ENCODE measurements at places on chromosomes 5 and 9. TPM values are rescaled to one million over a fixed set of nuclear protein-coding genes. Genes with fewer than 3 reads are reported as not detected.

GRCh38 chr9:93268551-93269314, 84.8 kb downstream of the WNK2 start:
- DNase-seq = no peak

DNA sequence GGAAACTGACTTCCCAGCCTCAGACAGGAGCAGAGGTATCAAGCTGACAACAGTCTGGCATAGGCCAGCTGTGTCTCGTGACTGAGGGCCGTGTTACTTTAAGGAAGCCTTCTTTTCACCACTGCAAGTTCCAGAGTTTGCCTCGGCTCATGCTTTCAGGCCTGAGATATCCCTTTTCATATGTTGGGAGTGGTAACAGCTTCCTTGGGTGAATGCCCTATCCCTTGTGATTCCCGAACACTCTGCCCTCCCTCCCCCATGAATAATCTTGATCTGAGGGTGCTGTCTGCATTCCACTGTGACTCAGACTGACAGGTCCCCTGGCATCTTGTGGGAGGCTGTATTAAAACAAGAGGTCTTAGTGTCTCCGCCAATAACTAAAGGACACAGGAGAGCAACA, 49.7 kb upstream of the ARL15 start:
- DNase-seq = no peak

DNA sequence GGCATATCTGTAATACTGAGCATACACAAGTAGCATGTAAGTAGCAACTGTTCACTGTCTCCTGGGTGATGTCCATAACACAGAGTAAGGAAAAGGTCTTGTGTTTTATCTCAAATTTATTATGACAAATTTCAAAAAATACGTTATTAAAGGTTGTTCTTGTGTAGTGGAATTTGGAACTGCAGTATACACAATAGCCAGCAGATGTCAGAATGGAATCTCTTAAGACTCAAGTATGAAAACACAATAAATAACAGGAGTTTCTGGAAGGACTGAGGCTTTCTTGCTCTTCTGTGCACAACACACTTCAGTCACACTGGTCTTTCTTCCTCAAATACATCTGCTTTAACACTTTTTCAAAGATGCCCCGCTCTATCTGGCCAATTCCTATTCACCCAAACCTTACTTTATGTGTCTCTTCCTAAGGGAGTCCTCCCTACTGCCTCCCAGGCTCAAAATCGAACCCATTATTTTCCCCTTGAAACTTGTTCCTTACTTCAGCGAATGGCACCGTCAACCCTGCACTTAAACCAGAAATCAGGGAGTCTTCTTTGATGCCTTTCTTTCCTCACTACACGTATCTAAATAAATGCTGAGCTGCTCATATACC, 6.5 kb upstream of the FBXO10 start:
- DNase-seq = no peak

- no peak for DNase-seq
Observed at GRCh38 chr9:35669331-35670145, 4.2 kb upstream of the CA9 start.

MEIKIN gene
- polyA plus RNA-seq = not detected
